Activated naive CD8-positive, alpha-beta T cell treated with anti-CD3 and anti-CD28 coated beads, Interleukin-2, amount 10 ng/mL, durations not matched to agents 7 days and 5 days (primary cell): ENCODE measurements at places on chromosomes 16 and 17. TPM values are rescaled to one million over a fixed set of nuclear protein-coding genes. Genes with fewer than 3 reads are reported as not detected.

DNA sequence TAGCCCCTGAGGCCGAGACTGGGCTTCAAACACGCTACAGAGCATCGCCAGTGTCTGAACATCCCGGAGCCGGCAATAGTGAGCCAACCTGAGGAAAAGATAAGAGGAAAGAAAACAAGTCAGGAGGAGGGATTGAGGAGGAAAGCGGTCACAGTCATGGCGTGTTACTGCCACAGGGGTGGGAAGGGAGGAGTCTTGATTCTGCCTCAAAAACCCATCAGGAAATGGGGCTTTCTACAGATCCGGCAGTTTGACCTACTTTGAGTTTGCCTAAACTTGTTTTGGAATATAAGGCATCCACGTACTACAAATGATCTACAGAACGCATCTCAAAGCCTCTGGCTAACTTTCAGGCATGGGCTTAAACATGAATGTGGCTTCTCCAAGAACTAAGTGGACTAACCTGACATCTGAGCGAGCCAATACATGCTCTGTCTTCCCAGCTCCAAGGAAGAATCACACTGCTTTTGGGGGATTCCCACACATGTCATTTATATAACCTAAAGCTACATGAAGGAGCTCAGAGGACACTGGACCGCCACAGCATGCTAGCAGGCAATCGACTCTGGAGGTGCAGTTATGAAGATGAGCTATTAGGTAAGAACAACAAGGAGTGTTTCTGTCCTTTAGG, 96.6 kb downstream of the WDR59 start:
- no peak overlapping the region for H3K4me3 ChIP-seq
- no peak overlapping the region for H3K27ac ChIP-seq
- peaks cover 2% of the 10 kb centered on the region for H3K4me1 ChIP-seq
- DNase-seq, result no peak

DNA sequence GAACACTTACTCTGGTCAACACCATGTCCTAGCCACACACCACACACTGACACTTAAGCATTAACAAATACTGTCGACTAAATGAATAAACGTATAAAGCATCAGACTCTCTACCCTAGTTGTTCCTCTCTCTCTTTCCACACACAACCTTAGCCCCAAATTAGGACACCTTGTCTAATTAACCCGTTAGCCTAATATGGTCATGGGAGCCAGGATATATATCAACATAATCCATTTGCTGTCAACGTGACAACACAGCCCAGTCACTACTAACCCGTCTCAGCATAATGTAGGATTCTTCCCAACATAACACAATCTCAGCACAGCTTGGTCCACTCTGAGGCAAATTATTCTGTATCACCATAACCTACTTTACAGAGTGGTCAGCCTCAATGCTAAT, 2.2 kb downstream of the DVL2 start:
- H3K36me3 ChIP-seq, result peaks cover 21% of the 10 kb centered on the region
- no peak overlapping the region for H3K27ac ChIP-seq
- H3K4me1 ChIP-seq, result peaks cover 33% of the 10 kb centered on the region
- no peaks in the 10 kb centered on the region for H3K27me3 ChIP-seq
- DNase-seq, result no peak
- peak overlapping the region; percentile 98 for H3K4me3 ChIP-seq

DNA sequence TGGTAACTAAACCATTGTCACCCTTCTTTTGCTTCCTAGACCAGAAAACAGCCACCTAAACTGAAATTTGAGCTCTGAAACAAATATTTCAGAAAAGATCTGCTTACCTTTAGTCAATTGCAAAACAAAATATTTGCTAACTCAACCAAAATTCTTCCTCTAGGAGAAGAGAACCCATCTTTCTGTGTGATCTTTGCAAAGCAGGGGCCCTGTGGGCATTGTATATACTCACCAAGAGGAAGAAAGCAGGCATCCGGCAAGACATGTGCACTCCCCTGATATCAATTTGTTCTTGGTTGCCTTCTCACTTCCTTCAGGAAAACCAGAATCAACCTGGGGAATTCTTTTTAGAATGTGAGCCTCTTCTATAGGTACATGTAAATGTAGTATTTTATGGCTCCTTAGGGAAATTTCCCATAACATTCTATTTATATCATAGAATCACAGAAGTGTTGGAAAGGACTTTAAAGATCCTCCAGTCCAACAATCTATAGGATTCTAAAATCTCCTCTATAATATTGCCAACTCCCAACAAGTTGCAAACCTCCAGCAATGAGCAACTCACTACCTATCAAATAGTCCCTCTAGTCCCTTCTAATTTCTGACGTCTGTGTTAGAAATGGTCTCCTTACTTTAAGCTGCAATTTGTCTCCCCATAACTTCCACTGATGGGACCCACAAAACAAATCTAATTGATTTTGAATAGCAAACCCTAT, 966 bp downstream of the SLFN14 start:
- H3K27ac ChIP-seq, result no peak overlapping the region
- no peak for DNase-seq
- H3K4me1 ChIP-seq, result no peaks in the 10 kb centered on the region
- peaks cover 28% of the 10 kb centered on the region for H3K27me3 ChIP-seq
- H3K36me3 ChIP-seq, result no peaks in the 10 kb centered on the region

DNA sequence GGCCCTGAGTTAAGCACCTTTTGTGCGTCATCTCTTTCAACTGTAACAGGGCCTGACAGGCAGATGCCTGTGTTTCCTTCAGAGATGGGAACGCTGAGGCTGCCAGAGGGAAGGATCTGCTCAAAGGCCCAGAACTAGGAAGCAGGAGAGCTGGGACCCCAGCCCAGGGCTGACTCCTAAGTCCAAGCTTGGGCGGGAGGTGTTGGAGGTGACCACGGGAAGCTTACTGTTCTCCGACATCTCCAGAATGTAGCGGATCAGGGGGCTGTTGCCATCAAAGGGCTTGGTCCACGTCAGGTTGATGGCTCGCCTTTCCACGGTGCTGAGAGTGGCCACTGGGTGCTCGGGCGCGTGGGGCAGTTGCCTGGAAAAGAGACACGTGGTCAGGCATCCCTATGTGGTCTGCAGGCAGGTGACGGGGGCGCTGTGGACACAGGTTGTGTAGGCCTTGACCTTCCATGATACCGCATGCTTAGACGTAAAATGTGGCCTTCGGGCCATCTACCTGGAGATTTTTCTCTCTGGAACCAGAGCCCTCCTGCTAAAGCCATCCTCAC, 111.4 kb upstream of the CDC42EP4 start:
- DNase-seq, result no peak
- H3K36me3 ChIP-seq, result peaks cover 8% of the 10 kb centered on the region
- no peaks in the 10 kb centered on the region for H3K27me3 ChIP-seq
- H3K4me1 ChIP-seq, result no peaks in the 10 kb centered on the region

DNA sequence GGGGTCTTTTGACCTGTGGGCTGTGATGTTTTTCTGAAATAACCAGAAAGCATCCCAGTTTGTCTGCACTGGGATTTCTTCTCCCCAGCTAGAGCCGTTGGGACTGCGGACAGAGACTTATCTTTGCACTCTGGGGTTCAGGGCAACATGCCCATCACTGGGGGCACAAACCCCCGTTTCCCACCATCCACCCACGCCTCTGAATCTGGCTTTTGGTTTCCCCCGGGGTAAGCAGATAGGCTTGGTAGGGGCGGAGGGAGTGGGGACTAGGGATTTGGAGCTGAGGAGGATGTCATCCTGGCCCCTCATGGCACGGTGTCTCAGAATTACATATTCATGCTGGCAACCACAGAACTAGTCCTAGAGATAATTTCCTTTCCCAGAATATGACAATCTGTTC, 68.6 kb downstream of the CCDC182 start:
- H3K27me3 ChIP-seq, result no peaks in the 10 kb centered on the region
- H3K27ac ChIP-seq, result peak overlapping the region; percentile 22
- no peak overlapping the region for H3K4me3 ChIP-seq
- DNase-seq, result no peak

The CTDNEP1 gene
- 157 TPM for total RNA-seq
